ENCODE measurements at places on chromosomes 1 and 21. TPM values are rescaled to one million over a fixed set of nuclear protein-coding genes. Genes with fewer than 3 reads are reported as not detected.

The OR2G6 gene
- not detected for total RNA-seq

The OR2M3 gene
- total RNA-seq = not detected

The GPBP1L1 gene
- 32.5 TPM for total RNA-seq

The B3GALT5 gene
- total RNA-seq = 0.23 TPM

The ROR1 gene
- 10.7 TPM for total RNA-seq

The RAB42 gene
- total RNA-seq = 1.9 TPM

The RGS13 gene
- total RNA-seq = not detected

Measured in A549 treated with RU486 at 1 μM for 4 hours (cell line).